Activated B cell treated with CpG ODN at 0.5 μM for 24 hours (primary cell): ENCODE measurements at places on chromosomes 1 and 21.
A peak's percentile ranks its signal among the peaks of the same experiment; 100 is the strongest.

DNA sequence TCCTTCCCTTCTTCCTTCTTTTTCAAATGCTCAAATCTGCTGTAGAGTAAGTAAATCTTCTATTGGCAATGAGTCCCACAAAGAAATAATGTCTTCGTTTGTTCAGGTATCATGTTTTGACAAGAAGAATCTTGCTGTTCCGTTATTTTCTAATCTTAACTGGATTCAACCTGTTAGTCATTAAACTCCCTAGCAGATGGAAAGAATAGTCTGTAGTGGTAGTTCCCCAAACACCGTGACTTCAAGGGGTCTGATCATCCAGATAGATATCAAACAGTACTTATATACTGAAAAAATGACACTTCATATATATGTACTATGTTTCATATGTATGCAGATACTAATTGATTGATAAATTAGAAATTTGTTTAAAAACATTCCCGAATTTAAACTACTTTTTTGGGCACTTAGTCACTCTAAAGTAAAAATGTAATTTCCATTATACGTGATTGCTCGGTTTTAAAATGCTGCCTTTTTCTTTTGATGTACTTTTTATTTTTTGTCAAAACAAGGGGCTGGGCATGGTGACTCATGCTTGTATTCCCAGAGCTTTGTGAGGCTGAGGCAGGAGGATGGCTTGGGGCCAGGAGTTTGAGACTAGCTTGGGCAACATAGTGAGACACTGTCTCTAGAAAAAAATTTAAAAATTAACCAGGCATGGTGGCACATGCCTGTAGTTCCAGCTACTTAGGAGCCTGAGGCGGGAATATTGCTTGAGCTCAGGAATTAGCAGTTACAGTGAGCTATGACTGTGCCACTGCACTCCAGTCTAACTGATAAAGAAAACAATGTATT lies 335.7 kb upstream of the SNX7 start:
- DNase-seq = no peak

GRCh38 chr1:119782631-119783325 lies 14.1 kb upstream of the HMGCS2 start:
- DNase-seq = no peak

DNA sequence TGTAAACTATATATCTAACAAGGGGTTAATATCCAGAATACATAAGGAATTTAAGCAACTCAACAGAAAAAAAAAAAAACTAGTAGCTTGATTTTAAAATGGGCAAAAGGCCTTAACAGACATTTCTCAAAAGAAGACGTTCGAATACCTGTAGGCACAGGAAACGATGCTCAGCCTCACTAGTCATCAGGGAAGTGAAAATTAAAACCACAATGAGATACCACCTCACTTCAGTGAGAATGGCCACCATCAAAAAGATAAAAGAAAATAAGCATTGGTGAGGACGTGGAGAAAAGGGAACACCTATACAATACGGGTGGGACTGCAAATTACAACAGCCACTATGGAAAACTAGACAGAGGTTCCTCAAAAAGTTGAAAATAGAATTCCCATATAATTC lies 37.3 kb downstream of the NPHP4 start:
- DNase-seq = no peak

DNA sequence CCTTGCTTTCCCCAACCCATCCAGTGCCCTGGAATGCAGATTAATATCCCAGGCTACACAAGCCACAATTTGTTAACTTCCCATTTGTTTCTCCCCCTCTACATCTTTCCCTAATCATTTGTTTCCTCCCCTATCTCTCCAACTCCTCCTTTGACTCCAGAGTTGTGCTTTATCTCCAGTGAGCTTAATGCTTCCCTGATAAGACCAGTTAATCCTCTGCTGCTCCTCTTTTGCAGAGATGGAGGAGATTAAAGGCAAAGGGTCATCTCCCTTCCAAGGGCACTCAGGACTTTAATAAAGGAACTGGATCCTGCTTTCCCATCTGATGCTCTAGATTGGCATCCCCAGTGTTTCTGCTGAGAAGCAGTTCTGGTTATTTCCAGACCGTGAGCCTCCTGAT lies 7.1 kb downstream of the FAM78B start:
- DNase-seq = no peak

GRCh38 chr1:17957588-17958267 lies 149.9 kb upstream of the IGSF21 start:
- DNase-seq = no peak

GRCh38 chr1:155339515-155340097 lies 18.9 kb downstream of the RUSC1 start:
- DNase-seq = no peak

DNA sequence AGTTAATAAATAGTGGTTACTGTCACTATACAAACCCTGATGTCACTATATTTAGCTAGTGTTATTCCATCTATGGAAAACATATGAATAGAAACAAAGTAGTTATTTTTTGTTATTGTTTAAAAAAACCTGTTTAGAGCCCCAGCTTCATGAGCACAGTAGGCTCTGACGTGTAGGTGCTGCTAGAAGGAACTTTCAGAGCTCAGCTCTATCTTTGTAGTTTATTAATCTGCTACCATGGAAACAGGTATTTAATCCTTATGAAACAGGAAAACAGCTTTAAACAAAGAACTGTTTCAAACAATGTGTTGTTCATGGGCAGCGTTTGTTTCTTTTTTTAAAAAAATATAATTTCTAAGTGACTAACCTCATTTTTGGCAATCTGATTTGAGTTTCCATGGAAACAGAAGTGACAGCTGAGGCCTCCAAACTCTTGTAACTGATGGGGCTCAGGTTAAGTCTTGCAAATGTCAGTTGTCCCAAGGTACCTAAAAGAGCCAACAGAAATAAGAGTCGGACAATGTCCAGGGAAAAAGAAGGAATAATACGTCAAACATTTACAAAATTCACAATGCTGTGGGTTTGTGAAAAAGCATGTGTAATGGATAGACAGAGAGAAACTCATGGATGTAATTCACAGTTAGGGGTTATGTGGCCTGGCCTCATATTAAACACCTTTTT lies 162.0 kb upstream of the C21orf91 start:
- no peak for DNase-seq

DNA sequence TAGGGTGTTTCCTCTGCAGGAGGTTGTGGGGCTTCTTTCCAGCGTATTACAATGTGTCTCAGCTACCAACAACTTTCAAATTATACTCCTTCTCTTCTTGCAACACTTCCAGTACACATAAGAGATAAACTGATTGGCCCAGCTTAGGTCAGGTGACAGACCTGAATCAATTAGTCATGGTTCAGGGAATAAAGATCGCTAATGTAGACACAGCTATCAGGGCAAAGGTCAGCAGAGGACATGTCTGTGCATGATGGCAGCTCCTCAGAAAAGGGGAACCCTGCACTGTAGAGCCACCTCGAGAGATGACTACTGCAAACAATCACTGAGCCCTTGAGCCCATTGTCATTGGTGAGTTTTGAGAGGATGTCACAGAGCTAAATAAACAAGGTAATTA lies 36.8 kb upstream of the PKN2 start:
- DNase-seq = no peak

DNA sequence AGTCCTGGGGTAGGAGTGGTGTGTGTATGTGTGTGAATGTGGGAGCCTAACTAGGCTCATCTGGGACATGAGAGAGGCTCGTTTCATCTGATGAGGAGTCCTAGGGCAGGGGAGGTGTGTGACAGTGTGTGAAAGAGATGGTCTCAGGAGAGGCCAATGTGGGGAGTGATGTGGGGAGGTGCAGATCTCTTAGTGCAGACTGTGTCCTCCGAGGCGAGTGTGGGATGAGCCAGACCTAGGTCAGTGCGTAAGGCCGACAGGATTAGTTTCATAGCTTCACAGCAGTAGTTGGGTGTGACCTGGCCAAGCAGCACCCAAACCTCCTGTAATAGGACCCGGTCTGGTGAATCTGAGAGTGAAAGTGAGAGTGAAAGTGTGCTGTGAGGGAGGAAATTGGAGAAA lies 94.7 kb downstream of the LIPI start:
- DNase-seq = no peak

DNA sequence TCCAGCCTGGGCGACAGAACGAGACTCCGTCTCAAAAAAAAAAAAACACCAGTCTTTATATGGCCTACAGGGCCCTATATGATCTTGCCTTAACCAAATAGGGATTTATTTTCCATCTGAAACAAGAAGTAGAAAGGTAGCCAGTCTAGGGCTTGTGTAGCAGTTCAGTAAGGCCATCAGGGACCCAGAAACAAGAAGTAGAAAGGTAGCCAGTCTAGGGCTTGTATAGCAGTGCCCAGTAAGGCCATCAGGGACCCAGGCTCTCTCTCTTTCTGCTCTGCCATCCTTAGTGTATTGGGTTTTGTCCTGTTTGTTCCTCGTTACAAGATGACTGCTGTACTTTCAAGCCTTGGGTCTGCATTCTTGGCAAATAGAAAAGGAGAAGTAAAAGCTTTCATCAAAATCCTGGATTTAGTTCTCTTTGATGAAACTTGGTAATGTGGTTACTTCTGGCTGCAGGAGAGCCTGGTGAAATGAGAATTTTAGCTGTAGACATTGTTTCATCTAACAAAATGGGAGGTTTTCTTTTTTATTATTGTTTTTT lies 46.1 kb downstream of the PKN2 start:
- no peak for DNase-seq

GRCh38 chr1:101040666-101041065 lies 15.1 kb upstream of the DPH5 start:
- no peak for DNase-seq

DNA sequence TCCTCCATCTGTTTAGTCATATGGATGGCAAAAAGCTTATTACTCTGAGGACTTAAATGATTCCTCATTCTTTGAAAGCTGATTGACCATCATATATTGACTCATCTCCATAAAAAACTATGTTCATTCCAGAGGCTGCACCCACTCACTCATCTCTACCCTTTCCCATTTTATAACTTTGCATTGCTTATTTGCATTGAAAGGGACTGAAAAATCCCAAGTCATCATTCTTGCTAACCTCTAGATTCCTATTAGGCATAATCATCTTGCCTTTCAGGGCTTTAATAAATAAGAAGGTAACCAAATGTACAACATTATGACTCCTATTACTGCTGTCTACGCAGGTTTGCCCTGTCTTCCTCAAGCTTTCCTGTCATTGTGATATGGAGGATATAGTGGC lies 1180.3 kb upstream of the B3GALT2 start:
- DNase-seq = no peak

DNA sequence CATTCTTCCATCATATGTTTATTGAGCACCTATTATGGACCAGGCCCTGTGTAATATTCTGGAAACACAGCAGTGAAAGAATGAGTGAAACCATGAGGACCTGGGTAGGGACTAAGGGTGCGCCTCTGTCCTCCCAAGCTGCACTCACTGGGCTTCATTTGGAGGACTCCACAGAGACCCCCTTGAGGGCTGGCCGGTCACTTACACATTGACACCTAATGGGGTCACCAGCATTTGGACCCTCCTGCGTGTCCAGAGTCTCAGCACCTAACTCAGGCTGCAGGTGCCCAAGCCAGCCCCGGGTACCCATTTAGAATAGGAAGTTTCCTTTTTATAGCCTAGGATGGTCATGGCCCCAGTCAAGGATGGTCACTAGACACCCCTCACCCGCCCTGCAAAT lies 2.8 kb upstream of the FNDC5 start:
- DNase-seq = no peak

- DNase-seq = no peak
Measured at GRCh38 chr1:43241413-43241836, 28.4 kb upstream of the TMEM125 start.

- no peak for DNase-seq
Measured at GRCh38 chr21:36552434-36552785, 72.5 kb upstream of the CLDN14 start.

- DNase-seq = no peak
Measured at GRCh38 chr1:200298242-200298641, 111.6 kb downstream of the ZNF281 start.

- DNase-seq = peak; percentile 39
Measured at GRCh38 chr1:71047635-71048607, at the start of gene PTGER3. TSS of gene PTGER3 (minus strand) at chr1:71047816. CDS start at chr1:71047577, 239 bp downstream.

- no peak for DNase-seq
Measured at GRCh38 chr1:1426496-1427105, 5.5 kb upstream of the ANKRD65 start.

DNA sequence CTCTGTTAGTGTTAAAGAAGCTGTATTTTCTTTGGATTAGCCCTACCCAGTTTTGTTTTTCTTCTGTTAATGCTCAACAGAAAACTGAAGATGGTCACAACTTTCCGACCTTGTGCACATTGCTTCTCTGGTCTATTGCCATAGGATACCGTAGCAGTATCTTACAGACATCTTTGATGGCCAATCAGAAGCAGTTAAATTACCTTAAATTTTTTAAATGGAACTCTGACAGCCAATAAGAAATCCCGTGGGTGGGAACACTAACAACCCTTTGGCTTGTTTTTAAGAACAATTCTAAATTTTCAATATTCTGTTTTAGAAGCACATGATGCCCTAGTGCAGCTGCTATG lies 17.2 kb downstream of the NFYC start:
- DNase-seq = no peak

DNA sequence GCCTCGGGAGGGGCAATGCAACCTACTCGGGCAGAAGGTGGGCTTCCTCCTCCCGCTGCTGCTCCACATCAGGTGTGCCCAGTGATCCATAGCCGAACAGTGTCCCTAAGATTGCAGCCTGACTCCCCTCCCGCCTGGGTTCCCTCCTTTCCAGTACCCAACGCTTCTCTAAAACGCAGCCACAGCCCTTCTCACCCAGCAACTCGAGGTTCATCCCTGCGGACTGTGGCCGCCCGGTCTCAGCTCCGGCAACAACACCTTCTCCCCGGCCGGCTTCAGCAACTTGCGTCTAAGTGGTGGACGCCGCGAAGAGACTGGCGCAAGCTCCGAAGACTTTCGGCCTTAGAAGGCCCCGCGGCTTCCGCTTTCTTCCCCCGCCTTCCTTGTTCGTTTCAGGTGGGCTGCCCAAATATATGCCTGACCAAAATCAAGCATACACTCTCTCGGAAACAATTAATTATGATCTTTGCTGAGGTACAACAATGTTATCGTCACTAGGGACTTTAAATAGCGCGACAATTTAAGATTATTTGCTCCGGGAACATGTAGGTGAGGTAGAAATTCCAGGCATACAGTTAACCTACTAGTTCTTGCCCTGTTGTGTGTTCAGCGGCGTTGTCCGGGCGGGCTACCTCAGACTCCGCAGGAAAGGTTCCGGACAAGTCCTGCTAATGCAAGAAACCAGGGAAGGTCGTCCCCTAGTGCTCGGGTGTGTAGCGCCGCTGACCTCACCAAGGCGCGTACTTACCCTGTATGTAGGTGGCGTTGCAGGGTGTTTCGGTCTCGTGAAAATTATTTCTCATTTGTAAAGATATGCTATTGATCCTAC lies at the start of gene RBBP5:
Gene RBBP5, minus strand, starts transcription at position 319 of the 829 bp plus-strand sequence. Its CDS starts 105 bp downstream, at position 214.
- peak; percentile 94 for DNase-seq

DNA sequence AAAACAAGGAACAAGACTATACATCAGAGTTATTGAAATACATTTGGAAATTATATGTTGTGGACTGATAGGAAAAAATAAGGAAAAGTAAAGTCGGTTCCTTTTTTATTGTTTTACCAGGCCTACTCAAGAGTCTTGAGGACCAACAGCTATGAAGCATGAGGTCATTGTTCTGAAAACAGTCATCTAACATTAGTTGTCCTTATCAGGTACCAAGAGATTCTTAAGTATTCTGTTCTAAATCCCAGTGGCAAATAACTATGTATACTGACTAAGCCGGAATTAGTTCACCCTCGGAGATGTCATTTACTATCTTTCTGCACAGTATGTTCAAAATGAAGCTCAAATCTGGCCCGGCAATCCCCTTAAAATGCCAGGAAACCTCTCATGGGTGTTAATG lies 585 bp downstream of the ADGRL4 start:
- no peak for DNase-seq
